ENCODE measurements at places on chromosomes 2 and 18.

GRCh38 chr2:203871371-203871983 lies 3.9 kb downstream of the CTLA4 start:
- DNase-seq = no peak

DNA sequence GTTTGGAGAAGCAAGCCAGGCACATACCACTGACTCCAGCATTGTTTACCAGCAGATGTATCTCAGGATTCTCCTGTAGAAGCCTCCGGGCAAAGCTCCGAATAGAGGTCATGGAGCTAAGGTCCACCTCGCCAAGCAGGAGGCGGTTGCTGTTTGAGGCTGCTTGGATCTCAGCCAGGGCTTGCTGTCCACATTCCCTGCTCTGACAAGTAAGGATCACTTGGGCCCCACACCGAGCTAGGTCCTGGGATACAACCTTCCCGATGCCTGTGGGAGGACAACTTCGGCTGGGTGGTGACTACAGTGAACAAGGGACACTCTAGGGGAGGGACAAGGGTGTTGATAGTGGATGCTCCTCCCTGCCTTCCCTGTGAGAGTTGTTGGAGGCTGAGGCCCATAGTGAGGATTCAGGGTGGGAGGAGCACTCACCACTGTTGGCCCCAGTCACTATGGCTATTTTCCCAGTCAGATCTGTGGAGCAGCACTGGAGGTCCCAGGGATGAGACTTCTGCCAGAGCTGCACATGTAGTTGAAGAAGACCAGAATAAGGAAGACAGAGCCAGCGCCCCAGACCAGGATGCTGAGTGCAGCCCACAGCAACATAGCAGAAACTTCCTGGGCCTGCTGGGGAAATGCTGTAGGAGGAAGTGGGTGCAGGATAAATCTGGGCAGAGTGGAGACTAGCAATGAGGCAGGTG lies 8.3 kb downstream of the C2orf81 start:
- DNase-seq = no peak

- DNase-seq = no peak
These were observed 62.8 kb downstream of the EMILIN2 start for GRCh38 chr18:2909431-2910140.

DNA sequence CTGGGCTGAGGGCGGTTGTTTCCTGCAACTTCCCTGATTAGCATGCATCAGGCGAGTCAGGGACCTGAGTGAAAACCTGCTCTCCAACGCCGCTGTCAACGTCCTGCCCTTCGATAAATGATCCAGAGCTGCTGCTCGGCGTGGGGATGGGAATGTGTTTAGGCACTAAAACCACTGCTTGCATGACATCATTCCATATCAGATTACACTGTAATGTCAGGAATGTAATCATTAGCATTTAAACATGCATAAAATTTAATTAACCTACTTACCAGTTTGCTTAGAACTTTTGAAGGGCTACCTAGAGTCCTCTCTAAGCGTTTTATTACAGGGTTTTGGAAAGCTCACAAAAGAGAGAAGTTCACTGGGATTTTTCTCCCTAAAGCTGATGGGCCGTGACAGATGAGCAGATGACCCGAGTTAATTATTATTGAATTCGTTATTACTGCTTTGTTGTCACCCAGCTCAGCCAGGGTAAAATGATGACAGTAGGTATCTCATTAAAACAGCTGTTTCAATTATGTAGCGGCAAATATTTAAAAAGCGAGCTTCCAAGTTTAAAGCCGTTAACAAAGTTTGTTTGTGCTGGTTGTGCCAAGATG lies 685.6 kb upstream of the SALL3 start:
- DNase-seq = no peak

DNA sequence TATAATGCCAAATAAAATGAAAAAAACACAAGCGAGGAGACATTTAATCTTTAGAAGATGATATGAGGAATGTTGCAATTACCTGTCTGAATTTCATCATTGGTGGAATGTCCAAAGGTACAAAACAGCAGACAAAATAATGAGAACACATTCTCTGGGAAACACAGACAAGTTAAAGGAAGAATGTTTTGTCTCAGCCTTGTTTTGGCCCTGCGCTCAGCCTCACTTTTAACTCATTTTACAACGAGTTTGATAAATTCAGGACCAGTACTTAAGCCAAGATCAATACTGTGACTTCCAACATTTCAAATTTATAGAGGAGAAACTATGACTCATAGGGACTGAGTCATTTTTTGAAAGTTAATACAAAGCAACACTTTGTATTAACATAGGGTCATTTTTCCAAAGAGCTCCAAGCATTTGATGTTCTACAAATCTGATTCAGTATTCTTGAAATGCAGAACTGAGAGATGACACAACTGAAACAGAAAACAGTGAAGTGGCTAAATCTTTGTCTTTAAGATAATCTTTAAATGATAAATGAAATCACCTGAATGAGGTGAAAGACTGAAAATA lies 833.2 kb upstream of the CHAC2 start:
- no peak for DNase-seq

DNA sequence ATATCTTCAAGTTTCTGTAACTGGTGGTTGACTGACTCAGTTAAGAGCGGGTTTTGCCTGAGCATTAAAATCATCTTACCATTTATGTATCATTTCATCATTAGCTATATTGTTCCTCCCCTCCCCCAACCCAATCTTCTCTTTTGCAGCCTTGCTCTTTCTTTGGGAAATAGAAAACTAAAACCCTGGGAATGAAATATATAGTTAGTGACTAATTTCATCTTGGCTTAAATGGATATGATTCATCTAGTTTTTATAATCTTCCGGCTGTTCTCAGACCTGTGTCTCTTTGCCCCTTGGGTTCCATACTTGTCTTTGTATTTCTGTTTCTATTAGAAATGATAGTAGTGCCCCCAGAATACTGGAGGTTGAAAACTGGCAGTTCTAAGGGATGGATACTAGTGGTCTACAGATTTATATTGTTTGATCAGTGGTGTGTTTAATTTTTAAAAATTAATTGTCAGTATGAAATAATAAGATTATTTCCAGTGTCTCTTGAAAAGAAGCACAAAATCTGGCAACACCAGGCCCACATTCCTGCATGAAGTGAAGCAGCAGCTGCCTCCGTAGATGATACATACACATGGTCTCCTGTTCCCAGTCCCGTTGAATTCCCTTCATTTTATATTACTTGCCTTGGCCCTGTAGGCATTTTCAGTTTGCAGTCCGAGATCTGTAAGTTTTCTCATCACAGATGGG lies 44.5 kb downstream of the PHLPP1 start:
- DNase-seq = no peak

DNA sequence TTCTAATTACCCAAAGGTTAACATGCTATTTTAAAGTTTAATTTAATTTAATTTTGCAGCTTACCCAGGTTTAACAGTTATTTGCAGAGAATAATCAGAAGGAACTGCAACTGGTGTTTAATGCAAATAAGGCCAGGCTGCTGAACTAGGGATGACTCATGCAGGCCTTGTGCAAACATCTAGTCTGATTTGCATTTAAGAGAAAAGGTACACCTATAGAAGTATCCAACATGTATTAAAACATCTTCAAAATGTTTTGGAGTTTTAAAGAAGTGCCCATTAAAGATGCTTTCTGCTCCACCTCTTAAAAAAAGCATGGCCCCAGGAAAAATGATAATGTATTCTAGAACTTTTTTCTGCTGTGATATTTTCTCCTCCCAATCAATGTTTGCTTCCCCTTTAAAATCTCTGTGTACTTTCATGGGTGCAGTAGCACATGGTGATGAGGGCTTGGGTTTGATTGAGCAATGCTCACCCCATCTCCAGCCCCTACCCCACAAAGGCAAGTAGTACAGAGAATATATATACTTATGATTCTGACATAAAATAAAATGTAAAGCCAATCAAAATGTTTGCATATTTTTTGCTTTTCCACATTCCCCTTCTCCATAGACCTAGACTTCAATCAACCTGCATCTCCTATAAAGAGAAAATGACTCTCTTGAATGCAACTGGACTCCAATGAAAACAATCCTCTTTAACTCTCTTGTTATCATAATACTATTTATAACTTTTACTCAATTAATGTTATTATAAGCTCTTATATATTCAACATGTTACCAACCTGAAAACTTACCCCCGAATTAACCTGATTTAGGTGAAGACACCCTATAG lies 54.1 kb downstream of the ATP8B1 start:
- peak; percentile 17 for DNase-seq

GRCh38 chr18:48125724-48126123 lies 195.3 kb upstream of the SMAD2 start:
- DNase-seq = no peak

GRCh38 chr2:8433390-8433789 lies 248.5 kb upstream of the ID2 start:
- no peak for DNase-seq

DNA sequence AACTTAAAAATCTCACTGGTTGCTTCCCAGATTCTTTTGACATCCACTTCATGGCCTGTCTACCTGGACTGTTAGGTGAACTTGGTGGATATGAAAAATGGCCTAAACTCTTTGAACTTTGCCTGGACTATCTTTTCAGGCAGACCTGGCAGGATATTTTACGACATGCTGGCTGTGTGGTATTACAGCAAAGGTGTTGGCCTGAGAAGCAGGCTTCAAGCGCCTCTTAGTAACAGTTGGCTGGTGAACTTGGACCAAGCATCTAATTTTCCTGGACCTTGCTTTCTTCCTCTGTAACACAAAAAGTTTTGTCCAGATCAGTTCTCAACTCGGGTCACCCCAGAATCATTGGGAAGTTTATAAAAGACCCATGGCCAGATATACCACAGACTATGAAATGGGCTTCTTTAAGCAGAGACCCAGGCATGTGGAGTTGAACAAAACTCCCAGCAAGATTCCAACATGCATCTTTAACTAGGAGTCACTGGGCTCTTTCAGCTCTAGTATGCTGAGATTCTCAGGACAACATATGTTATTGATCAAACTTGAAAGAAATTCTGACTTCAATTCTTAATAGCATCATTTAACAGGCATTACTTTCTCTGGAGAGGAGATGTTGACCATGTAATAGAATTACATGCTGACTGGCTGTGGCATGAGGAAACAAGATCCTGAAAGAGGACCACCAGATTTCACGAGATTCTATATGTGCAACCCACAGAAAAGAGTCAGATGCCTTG lies 4.4 kb downstream of the LYPD1 start:
- no peak for DNase-seq

DNA sequence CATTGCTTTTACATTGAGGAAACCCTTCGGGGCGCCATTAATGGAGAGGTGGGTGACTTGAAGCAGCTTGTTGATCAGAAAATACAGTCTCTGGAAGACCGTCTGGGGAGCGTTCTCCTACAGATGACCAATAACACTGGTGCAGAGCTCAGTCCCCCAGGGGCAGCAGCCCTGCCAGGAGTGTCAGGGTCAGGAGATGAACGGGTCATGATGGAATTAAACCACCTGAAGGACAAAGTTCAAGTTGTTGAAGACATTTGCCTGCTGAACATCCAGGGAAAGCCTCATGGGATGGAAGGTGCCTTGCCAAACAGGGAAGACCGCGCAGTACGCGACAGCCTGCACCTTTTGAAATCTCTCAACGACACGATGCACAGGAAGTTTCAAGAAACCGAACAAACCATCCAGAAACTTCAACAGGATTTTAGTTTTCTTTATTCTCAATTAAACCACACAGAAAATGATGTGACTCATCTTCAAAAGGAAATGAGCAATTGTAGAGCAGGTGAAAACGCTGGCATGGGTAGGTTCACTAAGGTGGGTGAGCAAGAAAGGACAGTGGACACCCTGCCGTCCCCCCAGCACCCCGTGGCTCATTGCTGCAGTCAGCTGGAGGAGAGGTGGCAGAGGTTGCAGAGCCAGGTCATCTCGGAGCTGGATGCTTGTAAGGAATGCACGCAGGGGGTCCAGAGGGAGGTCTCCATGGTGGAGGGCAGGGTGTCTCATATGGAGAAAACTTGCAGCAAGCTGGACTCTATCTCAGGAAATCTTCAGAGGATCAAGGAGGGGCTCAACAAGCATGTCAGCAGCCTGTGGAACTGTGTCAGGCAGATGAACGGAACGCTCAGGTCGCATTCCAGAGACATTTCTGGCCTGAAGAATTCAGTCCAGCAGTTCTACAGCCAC lies 45.0 kb downstream of the EMILIN2 start:
- no peak for DNase-seq
